Epithelial cell of proximal tubule (primary cell): ENCODE measurements at places on chromosomes 12 and 14.

- DNase-seq, result no peak
Measured at GRCh38 chr12:991350-992333, 619 bp downstream of the ERC1 start.

- no peak for DNase-seq
Measured at GRCh38 chr14:23766737-23767401, 130.7 kb downstream of the DHRS2 start.

DNA sequence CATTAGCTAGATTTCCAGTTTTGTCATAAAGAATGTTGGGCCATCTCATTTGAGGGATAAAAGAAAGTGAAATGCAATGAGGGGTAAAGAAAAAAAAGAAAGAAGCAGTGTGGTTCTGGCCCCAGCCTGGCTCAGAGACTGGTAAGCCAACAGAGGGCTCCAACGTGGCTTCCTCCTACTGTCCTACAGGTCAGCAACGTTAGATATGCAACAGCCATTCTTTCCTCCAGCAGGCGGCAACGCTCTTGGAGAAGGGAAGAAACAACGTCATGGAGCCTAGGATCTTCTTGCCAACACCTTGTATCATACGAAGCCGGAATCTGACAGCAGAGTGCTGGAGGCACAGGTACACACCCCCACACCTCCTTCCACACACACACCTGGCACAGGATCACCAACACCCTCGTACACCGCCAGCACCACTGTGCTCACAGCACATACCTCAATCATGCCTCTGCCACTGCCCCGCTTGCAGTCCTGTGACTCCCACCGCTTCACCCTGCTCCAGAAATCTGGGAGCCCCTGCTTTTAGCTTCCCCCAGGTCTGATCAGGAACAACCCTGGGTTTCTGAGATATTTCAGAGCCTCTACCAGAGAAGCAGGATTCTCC lies 102.8 kb downstream of the RPAP3 start:
- DNase-seq, result no peak

- DNase-seq, result no peak
Measured at GRCh38 chr12:50488801-50489200, 16.0 kb upstream of the DIP2B start.

DNA sequence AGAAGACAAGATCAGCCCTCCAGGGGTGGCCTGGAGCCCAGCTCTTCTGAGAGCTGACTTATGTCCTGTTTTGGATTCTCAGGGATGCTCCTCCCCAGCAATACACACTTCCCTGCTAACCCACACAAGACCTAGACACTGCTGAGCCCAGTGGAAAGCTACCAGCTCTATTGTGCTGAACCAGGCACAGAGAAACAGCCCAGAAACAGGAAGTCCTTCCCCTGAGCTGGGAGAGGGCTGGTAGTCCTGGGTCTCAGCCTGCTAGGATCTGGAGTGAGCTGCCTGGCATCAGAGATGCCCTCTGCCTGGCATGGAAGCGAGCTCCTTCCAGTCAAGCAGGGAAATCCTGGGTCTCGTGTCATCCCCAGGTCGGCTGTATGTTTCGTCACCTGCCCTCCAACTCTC lies 1.2 kb upstream of the LAG3 start:
- DNase-seq, result no peak

- no peak for DNase-seq
Measured at GRCh38 chr14:50528000-50528399, 4.4 kb downstream of the MAP4K5 start.

DNA sequence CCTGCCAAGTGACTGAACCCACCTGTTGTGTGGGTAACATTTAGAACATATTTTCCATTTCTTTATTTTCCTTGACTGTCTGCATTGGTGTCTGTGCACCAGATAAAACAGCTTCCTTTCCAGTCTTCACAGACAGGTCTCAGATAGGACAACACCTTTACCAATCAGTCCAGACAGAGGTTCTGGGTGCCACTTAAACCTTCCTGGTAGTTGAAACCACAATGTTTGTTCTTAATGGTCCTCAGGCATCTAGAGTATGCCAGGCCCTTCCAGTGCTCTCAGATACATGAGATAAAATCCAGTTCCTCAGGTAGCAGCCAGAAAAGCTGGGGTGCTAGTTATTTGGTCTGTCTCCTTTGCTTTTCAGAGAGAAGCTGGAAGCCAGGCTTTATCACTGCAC lies 7.0 kb upstream of the CLEC2D start:
- no peak for DNase-seq

- peak; percentile 42 for DNase-seq
Measured at GRCh38 chr14:102655137-102655536, 62.7 kb downstream of the RCOR1 start.

GRCh38 chr14:71557351-71557750 lies 374.9 kb upstream of the RGS6 start:
- no peak for DNase-seq

DNA sequence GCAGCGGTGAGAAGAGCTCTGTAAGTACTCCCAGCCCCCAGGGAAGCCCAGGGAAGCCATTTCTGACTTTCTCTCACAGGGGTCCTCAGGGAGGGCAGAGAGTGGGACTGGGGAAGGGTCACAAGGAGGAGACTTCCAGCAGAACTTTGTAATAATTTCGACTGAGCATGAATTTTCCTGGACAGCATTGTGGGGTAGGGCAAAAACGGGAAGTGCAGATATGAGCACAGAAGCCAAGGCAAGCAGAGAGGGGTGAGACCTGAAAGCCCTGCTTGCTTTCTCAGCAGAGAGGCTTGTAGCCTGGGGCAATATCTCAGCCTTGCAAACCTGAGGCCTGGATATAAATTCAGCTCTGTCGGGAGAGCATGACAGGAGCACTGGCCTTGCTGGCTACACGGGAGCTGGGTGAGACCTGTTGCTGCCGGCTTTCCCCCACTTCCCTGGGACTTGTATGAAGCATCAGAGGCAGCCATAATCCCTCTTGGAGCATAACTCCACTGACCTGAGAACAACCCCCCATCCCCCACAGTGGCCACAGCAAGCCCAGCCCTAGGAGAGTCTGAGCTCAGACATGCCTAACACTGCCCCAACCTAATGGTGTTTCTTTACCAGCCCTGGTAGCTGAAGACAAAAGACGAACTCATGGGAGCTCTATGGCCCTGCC lies 9.8 kb upstream of the IQSEC3 start:
- DNase-seq, result no peak

GRCh38 chr12:14691560-14691959 lies 4.8 kb downstream of the GUCY2C start:
- no peak for DNase-seq

- DNase-seq, result no peak
Measured at GRCh38 chr14:104603711-104604401, 716 bp downstream of the TMEM179 start.

DNA sequence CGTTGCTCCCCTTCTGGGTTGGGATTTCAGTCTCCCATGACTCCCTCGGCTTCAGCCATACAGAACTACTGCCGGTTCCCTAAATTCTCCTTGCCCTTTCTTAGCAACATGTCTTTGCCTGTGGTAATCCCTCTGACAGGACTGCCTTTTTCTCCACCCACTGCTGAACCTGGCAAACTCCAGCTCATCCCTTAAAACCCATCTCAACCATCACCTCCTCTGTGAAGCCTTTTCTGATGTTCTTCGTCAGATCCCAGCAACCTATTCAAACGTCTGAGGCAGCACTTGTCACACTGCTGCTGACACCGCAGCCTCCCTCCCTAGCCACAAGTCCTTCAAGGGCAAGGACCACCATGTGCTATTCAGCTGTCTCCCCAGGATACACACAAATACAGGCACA lies 10.2 kb upstream of the SMUG1 start:
- DNase-seq, result no peak

- no peak for DNase-seq
Measured at GRCh38 chr12:103833095-103833775, 7.8 kb downstream of the NT5DC3 start.

DNA sequence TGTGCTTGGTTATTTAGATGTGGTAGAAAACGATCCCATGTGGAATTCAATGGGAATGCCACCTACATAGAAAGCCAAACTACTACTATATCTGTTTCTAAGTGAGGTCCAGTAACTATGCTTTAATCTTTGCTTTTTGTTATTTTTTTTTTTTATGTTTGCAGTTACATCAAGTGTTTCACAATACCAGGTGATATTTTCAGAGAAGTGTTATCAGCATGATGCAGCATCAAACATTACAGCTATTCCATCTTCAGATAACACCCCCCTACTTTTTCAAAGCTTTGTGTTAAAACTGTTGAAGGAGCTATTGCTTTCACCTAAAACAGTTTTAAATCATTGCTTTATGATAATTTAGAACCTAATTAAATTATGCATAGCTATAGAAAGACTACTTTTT lies 163.8 kb upstream of the SLC16A7 start:
- no peak for DNase-seq

- DNase-seq, result no peak
Measured at GRCh38 chr12:115481141-115481540, 796.4 kb downstream of the MED13L start.

GRCh38 chr14:91289464-91289863 lies 45.0 kb upstream of the GPR68 start:
- DNase-seq, result no peak

- peak; percentile 32 for DNase-seq
Measured at GRCh38 chr12:95336387-95337067, 118.9 kb downstream of the VEZT start.

DNA sequence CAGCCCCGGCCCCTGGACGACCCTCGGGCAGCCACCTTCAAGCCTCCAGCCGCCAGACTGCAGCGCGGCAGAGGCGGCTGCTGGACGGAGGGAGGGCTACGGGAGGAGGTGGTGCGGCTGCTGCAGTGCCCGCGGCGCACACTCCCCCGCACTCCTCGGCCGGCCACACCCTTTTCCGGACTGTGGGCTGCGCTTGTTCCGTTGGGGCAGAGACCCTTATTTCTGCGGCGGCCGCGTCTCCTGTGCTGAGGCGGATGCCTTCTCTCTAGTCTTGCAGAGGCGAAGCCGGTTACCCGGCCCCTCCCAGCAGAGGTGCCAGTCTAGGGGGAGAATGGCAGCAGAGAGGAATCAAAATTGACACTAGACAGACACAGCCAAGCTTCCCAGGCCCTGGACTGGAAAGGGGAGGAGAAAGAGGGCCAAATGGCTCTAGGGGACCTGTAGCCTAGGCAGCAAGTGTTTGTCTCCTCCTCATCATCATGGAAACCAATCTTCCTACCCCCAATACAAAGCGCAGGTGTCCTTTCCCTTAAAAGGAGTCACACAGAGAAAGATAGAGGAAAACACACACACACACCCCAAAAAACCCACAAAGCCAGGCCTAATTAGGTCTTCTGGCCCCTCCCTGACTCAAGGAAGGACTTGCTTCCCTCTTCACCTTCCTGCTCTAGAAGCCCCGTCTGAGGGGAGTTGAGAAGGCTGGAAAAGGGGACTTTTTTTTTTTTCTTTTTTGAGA lies 1.3 kb downstream of the ESYT1 start:
- no peak for DNase-seq
